ENCODE measurements at places on chromosomes 4 and X.

DNA sequence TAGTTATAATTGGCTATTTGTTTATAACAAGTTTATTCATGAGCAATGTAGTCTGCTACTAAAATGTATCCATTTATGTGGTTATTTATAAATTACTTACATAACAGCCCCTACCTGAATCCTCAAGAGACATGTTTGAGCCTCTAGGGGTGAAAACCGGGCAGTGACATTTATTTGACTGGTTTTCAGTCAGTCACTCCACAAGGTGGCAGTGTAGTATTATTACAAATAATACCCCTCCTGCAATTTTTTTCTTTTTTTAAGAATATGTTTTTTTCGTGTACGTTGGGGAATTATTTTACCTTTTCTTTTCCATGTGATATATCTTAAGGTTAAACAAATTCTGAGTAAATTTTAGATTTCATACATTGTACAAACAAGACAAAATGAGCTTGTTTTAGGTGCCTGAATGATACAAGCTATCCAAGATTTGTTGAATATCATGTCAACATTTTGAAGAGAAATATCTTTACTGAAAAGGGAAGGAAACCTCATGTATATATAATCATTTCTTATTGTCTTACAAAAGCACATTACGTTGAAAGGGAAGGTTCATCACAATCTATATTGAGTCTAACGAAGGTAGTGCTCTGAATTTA lies 598.7 kb upstream of the TECRL start:
- DNase-seq: peak; percentile 13

DNA sequence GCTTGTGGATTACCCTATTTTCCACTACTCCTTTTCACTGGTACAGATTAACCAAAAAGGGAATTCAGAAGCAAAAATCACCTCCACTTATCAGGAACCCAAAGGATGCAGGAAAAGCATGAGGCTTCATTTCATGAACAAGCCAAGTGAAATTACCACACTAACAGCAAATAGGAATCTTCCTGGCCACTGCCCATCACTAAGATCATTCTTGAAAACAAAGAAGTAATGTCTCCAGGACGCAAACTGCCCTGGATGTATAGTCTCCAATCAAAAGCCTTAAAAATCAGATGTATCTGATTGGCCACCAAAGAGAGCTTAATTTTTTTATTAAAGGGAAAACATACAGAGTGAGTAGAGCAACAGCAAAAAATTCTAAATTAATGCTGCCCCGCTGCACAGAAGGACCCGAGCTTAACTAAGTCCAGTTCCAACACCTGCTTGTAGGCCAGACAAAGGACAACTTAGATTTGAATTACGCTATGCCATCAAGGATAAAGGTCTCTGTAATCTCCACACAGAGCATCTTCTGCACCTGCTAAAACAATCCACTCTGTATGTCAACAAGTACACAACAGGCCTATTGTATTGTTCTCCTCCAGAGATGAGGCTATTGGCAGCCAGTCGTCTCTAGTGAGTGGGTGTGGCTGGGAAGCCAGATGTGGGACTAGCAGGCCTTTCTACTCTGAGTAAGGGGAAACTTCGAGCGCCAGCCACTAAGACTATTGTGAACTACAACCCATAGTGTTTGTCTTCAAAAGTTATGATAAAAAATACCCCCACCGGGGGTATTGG lies 12.4 kb downstream of the ZDHHC9 start:
- no peak for DNase-seq

GRCh38 chrX:11446336-11446735 lies 153.1 kb downstream of the AMELX start:
- no peak for DNase-seq

DNA sequence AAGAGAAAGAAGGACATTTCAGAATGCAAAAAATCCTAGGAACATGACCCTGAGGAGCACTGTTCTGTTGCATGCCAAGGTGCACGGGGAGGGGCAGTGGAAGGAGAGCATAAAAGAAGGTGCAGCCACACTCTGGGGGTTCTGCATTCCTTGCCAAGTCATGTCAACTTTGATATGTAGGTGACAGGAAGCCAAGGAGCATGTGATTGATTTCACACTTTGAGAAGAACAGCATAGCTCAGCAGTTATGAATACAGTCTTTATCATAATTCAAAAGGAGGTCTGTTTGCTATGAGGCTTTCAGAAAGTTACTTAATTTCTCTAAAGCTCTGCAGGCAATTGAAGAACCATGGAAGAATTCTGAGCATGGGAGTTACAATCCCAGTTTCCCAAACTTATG lies 50.6 kb downstream of the SCFD2 start:
- DNase-seq: no peak

- DNase-seq: no peak
These were observed 26.7 kb upstream of the BMP2K start for GRCh38 chr4:78749258-78749971.

DNA sequence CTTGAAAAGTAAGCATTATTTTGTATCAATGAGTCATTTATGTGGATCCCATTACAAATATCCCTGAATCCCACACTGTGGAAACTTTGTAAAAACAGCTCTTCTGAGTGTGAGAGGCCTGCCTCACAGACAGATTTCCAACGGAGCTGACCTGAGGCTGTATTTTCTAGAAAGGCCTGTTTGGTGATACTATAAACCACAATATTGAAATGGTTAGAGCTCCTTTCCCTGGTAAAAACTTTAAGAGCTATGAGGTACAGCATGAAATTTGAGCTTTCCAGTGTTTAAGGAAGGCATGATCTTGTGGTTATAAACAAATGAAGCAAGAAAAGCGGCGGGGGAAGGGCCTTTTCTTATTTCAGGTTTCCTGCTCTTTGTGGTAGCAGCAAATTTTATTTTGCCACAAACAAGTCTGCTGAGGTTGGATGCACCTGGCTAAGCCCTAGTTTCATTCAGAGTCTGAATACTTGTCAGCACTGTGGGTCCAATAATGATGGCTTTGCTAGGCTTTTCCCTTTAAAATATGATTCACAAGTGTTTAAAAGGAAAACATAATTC lies 86.8 kb upstream of the ETNPPL start:
- DNase-seq: no peak

DNA sequence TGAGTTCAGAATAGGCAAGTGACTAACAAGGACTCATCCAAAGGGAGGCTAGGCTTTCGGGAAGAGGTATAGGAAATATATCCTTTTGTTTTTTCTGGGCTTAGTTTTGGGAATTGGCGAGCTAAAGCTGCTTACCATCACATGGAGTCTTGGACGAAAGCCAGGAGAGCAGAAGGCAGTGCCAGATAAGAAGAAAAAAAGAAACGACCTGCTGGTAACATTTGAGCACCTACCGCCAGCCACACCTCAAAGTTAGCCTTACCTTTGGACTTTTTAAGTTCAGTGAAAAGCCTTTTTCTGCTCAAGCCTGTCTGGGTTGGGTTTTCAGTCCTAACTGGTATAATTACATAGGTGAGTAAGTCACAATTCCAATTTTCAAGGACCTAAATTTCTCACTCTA lies 85.1 kb upstream of the LCORL start:
- DNase-seq: no peak

DNA sequence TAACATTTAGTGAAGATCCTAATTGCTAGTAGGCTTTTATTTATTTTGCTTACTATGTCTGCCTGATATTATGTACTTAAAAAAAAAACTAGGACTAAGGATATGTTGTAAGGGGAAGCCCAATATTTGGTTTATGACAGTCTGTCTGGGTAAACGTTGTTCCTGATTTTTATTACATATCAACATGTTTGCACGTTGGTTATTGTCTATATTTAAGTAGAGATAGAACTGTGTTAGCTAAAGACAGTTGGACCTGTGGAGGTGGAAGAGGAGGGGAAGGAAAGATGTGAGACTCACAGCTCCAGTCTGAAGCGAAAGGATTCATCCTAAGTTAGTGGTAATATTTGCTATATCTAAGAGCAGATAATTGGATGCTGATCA lies 90.3 kb downstream of the TMEM131L start:
- DNase-seq: no peak

- DNase-seq: no peak
These were observed 107.6 kb downstream of the GASK1B start for GRCh38 chr4:158065176-158065575.

GRCh38 chr4:8586671-8587468 lies 5.7 kb upstream of the CPZ start:
- DNase-seq: no peak

GRCh38 chr4:7963691-7964090 lies 24.0 kb upstream of the AFAP1 start:
- no peak for DNase-seq

DNA sequence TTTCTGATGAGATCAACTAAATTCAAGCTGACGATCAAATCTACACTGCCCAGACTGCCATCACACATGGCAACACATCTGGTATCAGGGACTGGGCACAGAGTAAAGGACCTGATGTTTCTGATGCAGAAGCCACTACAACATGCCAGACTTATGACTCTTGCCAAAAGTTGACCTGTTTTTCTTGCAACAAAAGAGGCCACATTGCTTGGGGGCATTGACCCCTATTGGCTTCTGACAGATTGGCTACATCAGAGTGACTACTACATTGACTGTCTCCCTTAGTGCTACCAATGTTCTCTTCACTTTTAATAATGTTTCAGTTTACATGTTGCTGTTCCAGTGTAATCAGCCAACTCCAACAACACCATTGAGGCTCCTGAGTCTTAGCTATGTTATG lies 15.3 kb upstream of the SMIM10 start:
- no peak for DNase-seq

DNA sequence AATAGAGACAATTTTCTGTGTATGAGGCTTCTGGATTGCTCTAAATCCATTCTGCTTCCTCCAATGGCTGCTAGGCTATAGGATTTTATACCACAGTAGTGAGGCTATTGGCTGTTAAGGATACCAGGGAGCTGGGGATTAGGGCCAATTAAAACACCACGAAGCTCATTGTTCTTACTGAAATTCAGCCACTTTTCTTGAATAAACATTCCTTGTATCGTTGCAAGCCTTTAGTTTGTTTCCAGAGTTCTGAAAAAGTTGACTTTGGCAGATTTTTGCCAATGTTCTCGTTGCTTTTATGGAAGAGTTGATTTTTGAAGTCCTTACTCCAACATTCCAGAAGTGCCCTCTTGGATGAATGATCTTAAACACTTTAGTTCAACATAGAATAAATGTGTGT lies 238.4 kb upstream of the TEX13A start:
- DNase-seq: no peak

DNA sequence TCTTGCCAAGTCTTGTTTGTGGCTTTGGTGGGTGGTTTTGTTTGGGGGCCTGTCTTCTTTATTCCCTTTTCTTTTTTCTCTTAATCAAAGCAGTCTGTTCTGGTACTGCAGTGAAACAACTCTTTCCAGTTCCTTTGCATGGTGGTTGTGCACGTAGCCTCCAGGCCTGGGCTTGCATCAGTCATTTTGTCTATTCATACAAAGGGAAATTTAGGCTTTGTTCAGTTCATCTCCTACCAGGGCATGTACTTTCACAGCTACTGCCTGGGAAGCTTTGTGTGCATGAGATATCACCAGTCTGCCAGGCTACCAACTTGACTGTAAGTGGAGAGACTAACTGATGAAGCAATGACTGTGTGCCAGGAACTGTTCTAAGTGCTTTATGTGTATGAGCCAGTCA lies 8.5 kb downstream of the TRIM2 start:
- DNase-seq: no peak

- no peak for DNase-seq
These were observed 6.3 kb downstream of the UBA6 start for GRCh38 chr4:67694662-67695061.

DNA sequence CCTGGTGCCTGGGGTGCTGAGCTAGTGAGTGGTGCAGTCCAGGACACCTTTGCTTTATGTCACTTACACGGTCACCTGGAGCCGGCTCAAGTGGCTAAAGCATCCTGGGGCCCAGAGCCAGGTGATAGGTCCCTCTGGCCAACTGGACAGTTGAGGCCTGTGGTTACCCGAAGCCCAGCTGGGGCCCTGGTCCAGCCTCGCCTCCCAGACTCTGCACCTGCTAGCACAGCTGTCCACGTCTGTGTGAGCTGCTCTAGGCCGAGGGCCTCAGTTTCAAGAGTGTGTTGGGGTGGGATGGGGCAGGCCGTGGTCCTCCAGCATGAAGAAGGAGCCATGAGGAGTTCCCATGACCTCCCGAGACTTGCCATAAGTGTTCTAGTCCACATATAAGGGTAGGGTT lies 7.7 kb upstream of the ADD1 start:
- DNase-seq: no peak

DNA sequence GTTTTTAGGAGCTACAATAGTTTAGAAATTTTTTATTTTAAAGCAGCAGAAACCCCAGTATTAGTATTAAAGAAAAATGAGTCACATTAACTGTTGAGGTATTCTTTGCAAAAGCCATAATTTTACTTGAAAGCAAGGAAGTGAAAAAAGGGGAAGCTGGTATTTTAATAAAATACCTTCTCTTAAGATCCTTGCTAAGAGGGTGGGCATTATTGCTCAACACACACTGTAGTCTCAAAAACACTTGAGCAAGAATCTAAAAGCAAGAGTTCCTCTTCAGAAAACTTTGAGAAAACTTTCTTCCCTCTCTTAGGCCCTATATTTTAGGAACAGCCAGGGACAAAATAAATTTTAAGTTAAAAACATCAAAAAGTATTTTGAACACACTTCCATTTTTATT lies 259.4 kb upstream of the DIAPH2 start:
- no peak for DNase-seq

GRCh38 chr4:3834663-3835521 lies 68.7 kb downstream of the ADRA2C start:
- DNase-seq: no peak

DNA sequence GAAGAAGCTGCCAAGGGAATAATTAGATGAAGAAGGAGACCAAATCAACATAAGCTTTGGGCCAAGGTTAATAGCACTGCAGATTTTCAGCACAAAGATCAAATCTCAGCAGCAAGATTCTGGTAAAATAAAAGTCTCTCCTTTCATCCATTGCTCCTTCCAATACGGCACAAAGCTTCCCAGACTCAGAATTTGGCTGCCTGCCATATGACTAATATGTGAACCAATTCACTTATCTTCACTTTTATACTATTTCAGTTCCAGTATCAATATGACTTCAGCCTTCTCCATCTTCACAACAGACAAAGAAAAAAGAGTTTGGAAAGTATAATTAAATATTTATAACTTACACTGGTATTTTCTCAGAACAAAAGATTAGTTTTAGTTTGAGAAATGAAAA lies 978.3 kb upstream of the GRID2 start:
- peak; percentile 1 for DNase-seq

DNA sequence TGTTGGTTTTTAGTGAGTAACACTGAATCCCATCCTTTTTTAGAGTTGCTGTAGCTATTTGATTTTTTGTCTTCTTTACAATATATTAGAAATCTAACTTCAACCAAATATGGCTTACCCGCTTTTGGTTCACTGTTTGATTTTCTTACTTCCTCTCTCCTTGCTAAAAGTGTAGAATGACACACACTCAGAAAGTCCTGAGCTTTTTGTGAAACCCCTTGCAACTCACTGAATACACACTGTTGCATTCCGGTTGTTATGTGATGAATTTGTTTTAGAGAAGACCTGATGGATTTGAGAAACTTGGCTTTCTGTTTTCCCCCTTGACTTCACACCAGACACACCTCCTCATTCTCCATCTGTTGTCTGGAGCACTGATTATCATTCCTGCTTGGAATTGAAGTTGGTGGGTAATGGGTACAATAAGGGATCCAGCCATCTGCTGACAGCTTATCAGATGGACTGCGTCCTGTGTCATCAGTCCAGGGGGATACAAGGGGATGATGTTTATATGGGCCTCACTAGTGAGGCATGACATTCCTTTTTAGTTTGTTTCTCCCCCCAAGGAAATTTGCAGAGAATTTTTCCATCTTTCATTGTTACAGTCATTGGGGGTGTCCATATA lies 5.2 kb downstream of the TMEM164 start:
- no peak for DNase-seq
